GM23248 (cell line): ENCODE measurements at places on chromosomes 7 and 10. TPM values are rescaled to one million over a fixed set of nuclear protein-coding genes. Genes with fewer than 3 reads are reported as not detected.

SFTPD gene
- polyA plus RNA-seq, result 0.24 and 0.46 TPM in 2 replicates

GRCh38 chr7:15709978-15710377, 23.5 kb upstream of the MEOX2 start:
- H3K27ac ChIP-seq, result no peak overlapping the region
- H3K27me3 ChIP-seq, result no peaks in the 10 kb centered on the region
- peak; percentile 24 for DNase-seq

GRCh38 chr10:92290076-92290836, 622 bp downstream of the CPEB3 start:
- H3K27ac ChIP-seq, result peak overlapping the region; percentile 74
- peaks cover 14% of the 10 kb centered on the region; the same call in 1 of the 2 replicates for H3K4me1 ChIP-seq
- no peaks in the 10 kb centered on the region for H3K27me3 ChIP-seq
- peak overlapping the region; percentile 95 for H3K4me3 ChIP-seq

SEMA3D gene
- polyA plus RNA-seq, result 3.0 and 4.0 TPM in 2 replicates

GRCh38 chr7:53611043-53611442, 575.6 kb downstream of the POM121L12 start:
- no peak overlapping the region for H3K27ac ChIP-seq
- no peaks in the 10 kb centered on the region for H3K36me3 ChIP-seq
- H3K4me1 ChIP-seq, result no peaks in the 10 kb centered on the region
- no peak for DNase-seq

- no peaks in the 10 kb centered on the region for H3K27me3 ChIP-seq
- no peak overlapping the region for H3K27ac ChIP-seq
- no peaks in the 10 kb centered on the region for H3K36me3 ChIP-seq
- H3K4me3 ChIP-seq, result no peak overlapping the region
- DNase-seq, result no peak
- H3K4me1 ChIP-seq, result no peaks in the 10 kb centered on the region
Observed at GRCh38 chr10:6476989-6477388, 103.1 kb downstream of the PRKCQ start.

NCF1 gene
- 0.16 TPM in 1 of 2 replicates, not detected in the other for polyA plus RNA-seq

DNA sequence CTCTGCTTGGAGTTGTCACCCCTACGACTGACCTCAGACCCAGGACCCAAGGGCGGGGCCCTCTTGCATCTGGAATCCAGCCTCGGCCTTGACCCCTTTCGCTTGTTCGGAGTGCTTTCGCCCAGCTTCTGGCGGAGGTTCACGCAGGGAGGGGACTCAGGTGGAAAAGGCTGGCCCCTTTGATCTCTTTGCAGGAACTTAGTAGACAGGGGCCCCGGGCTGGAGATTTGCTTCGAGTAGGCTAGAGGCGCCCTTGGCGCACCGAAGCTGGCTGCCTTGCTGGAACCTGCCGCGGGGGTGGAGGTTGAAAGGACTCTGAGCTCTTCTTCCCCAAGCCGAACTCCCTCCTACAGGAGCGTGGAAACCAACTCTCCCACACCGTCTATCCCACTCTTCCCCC, 255.1 kb downstream of the OTUD1 start:
- H3K27me3 ChIP-seq, result peaks cover 53% of the 10 kb centered on the region
- no peaks in the 10 kb centered on the region for H3K4me1 ChIP-seq
- no peak overlapping the region for H3K4me3 ChIP-seq
- H3K27ac ChIP-seq, result no peak overlapping the region
- DNase-seq, result no peak

DNA sequence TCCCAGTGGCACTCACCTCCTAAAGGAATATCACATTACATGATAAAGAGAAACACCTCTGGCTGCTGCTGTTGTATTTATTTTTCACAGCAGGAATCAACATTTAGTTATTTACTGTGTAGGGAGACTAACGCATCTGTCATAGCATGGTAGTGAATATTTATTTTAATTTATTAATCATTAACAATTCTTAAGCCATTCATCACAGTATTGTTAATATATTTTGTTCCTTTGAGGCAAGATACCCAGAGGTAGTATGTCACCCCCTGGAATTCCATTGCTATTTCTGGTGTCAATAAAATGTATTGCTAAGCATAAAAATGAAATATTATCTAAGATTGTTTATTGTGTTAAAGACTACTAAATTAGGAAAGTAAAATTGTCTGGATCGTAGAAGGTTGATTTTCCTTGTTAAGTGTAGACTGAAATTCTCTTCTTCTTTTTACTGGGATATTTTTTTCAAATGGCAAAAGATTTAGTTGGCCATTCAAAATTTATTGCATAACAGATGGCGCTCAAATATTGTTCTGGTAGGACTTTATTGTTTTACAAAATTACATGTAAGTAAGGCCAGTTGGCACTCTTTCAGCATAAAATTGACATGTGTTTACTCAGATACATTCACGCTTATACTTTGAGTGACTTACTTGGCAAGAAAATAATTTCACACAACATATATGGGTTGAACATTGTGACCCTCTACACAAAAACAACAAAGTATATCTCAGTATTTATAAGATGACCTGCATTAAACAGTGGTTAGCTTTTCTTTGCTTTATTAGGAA, 1358.7 kb upstream of the SORCS1 start:
- no peak overlapping the region for H3K4me3 ChIP-seq
- no peak overlapping the region for H3K27ac ChIP-seq
- no peaks in the 10 kb centered on the region for H3K4me1 ChIP-seq
- H3K27me3 ChIP-seq, result no peaks in the 10 kb centered on the region
- DNase-seq, result no peak
